ENCODE measurements at places on chromosomes 6 and 20.

DNA sequence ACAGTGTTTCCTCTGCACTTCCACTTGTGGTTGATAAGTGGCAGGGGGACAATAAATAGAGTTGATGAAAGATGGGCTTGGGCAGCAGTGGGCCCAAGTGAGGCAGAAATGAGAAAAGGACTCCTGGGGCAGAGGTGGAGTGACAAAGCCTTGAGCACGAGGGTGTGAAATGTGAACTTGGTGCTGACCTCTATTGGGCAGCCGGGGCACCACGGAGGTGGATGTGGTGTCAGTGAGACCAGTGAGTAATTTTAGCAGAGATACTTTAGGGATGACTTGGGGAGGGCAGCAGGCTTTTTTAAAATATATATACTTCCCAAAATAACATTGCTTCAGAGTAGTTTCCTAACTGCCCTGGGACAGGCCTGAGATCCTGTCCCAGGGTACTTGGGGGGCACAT is 30.6 kb upstream of the MYLK2 start:
- no peak for DNase-seq

DNA sequence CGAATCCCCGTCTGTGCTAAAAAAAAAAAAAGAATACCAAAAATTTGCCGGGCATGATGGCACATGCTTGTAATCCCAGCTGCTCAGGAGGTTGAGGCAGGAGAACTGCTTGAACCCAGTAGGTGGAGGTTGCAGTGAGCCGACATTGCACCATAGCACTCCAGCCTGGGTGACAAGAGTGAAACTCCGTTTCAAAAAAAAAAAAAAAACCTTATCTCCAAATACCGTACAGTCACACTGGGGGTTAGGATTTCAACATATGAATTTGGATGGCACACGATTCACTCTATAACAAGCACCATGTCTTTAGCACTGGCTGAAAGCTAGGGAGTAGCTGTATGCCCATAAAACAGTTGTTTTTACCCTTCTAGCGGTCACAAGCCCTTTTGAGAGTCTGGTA is 3.8 kb downstream of the SMIM13 start:
- no peak for DNase-seq

DNA sequence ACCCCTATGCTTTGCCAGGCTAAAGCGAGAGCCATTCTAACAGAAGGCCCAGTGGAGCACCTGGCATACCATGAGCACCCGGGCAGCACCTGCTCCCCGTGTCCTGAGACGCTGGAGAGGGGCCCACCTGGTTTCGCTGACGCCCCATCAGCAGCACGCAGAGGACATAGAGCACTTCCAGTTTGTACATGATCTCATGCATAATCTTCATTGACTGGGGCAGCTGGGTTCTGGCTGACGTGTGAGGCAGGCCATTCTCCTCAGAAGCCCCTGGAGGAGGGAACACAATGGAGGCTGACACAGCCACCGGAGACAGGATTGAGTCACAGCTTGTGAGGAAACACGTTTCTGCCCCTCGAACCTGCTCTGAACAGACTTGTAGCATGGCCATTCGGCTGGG is 65.4 kb downstream of the MYH7B start:
- DNase-seq, result no peak

GRCh38 chr20:36273414-36274180 is 32.5 kb upstream of the DLGAP4 start:
- no peak for DNase-seq

GRCh38 chr6:158631678-158632537 is 12.6 kb downstream of the DYNLT1 start:
- no peak for DNase-seq

- DNase-seq, result no peak
These were observed 20.9 kb downstream of the SCAF8 start for GRCh38 chr6:154754152-154754551.

DNA sequence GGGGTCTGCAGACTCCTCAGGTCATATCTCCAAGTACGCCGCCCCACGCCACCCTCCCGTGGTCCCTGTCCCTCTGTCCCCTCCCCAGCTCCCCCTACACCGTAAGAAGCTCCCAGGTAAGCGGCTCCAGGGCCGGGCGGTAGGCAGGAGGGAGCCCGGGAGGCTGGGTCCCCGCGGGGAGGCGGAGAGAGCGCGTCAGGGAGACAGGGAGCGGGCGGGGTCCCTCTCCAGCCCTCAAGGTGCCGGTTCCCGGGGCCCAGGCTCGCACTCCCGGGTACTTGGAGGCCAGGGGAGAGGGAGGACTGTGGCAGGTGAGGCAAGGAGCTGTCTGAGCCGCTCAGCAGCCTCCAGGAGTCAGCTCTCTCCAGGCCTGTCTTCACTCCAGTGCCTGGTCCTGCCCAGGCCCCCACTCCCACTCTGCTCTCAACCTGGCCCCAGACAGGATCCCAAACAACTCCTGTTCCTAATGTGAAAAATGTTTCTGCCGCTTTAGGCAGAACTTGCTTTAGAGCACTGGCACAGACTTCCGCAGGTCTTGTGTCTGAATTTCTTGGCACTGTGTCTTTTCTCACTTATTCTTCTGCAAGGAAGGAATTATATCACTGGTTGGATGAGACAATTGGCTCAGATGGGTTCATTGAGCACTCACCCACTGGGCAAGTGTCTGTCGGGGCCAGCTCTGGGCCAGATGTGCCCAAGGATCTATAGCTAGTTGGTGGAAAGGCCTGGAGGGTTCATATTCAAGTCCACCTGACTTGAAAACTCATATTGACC is 36.6 kb downstream of the HLA-G start:
- DNase-seq, result no peak

DNA sequence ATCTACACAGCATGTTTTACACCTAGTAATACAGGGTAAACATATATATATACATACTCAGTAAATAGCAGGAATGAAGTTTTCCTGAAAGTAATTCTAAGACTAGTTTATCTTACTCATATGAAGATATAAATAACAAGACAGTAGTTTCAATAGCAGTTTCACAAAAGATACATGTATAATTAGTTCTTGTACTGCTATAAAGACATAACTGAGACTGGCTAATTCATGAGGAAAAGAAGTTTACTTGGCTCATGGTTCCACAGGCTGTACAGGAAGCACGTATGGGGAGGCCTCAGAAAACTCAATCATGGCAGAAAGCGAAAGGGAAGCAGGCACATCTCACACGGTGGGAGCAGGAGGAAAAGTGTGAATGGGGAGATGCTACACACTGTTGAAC is 16.9 kb downstream of the RARS2 start:
- no peak for DNase-seq

DNA sequence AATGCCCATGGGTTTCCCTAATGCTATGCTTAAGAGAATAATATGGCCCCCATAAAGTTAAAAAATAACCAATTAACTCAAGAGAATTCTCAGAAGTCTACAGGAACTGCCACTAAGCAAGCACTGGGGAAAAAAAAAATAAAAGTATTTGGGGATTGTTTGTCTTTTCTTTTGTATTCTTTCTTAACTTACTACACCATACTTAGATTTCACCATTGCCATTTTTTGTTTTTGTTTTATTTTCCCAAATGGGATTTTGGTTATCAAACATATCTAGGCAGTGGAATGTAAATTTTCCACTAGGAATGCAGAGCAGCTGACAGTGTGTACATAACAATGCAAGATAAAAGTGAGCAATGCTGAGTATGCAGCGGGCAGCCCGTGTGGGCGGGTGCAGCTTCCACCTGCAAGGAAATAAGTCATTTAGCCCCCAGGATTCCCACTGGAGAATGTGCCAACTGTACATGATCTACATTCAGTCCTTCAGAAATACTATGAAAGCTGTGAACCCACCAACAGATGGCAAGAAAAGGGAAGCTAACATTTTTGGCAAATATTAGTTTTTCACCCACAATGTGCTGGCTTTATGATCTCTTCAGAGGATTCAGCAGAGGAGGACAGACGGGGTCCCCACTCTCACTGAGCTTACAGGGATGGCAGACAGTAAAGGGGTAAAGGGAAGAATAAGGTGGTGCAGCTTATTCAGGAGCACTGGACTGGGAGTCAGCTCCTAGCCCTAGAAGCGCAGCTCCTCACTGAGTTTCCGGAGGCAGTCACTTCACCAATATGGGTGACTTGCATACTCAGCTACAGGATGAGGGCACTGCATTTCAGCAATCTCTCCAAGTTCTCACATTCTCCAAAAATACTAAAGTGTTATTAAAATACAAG is 44.4 kb downstream of the DCDC2 start:
- DNase-seq, result no peak

- no peak for DNase-seq
These were observed 60.7 kb downstream of the SYNJ2 start for GRCh38 chr6:158042245-158042798.

GRCh38 chr6:31423550-31423949 is 20.2 kb downstream of the MICA start:
- DNase-seq, result no peak

DNA sequence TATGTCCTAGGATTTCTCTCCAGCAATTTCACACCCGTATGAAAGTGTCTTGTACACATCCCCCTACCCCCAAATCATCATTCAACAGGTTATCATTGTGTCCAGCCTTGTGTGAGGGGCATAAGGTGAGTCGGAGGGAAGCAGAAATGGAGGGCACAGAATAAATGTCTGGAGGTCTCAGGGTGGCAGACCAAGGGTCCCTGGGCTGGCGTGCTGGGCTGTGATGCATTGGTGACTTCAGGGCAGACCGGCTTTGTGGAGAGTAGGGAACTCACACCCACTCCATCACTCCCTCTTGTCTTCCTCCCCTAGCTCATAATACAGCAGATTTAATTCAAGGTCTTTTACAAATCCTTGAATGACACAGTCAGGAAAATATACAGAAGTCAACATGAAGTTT is 191.7 kb upstream of the PMEPA1 start:
- DNase-seq, result no peak

DNA sequence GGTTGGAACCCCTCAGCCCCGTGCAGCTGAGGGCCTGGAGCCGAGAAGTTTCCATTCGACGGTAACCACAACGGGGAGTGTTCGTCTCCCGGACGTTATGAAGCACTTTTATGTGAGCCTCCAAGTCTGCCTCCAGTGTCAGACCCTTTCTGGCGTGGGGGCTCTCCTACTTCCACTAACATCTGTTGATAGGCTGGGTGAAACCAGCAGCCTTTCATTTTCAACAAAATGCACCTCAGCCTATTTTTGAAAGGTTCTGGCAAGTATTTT is 257.4 kb downstream of the THBS2 start:
- no peak for DNase-seq

Measured in NCI-H748 treated with DMSO at 0.1 percent for 48 hours (cell line).